ENCODE measurements at places on chromosomes 16 and 17.

- no peak for DNase-seq
Measured at GRCh38 chr17:50033316-50033715, 22.6 kb upstream of the ITGA3 start.

GRCh38 chr16:83054283-83054682 is 427.5 kb downstream of the CDH13 start:
- DNase-seq: no peak

- no peak for DNase-seq
Measured at GRCh38 chr17:72338304-72338703, 217.5 kb downstream of the SOX9 start.

GRCh38 chr16:50247123-50247905 is 19.0 kb upstream of the ADCY7 start:
- no peak for DNase-seq

DNA sequence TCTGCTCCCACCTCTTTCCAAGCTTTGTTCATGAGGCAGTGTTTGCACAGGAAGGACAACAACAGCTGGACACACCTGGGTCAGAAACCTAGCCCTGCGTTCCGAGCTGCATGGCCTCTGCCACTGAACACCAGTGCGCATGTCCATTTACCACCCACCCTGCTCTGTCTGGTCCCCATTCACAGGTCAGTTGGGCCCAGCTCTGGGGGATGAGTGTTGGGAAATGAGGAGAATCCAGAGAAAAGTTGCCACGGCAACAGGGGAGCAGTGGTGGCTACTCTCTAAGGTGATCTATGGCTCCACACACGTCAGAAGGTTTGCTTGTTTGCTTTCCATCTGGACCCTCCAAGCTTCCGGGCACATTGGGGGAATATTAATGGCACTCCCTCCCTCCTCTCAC is 70.4 kb upstream of the ASIC2 start:
- no peak for DNase-seq

DNA sequence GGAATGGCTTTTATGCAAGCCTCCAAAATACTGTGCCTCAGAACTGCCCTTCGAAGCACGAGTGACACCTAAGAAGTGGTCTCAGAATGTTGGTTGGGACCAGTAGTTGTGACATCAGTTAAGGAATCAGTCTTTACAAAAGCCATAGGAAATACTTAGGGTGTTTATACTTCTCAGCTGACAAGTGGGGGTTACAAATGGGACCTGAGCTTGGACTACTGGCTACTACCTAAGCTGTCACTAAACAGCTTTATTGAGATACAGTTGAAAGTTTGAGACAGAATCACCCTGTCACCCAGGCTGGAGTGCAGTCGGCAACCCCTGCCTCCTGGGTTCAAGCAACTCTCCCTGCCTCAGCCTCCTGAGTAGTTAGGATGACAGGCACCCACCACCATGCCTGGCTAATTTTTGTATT is 5.0 kb downstream of the RPL19 start:
- no peak for DNase-seq

DNA sequence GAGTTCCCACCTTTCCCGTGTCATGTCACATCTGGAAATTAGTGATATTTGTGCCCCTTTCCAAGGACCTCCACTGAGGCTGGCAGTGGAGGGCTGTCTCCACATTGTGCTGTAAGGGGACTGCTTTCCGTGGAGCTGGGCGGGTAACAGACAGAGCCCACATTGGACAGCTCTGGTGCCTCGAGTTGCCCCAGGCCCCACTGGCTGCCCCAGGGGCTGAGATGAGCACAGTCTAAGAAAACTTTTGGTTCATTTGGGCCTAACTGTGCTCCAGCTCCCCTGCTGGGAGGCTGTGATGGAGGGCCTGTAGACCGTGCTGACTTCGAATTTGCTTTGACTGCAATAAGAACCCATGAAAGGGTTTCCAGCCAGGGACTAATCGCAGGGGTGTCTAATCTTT is 38.0 kb downstream of the ARSG start:
- no peak for DNase-seq

GRCh38 chr17:60594734-60595133 is 5.3 kb upstream of the PPM1D start:
- DNase-seq: no peak

DNA sequence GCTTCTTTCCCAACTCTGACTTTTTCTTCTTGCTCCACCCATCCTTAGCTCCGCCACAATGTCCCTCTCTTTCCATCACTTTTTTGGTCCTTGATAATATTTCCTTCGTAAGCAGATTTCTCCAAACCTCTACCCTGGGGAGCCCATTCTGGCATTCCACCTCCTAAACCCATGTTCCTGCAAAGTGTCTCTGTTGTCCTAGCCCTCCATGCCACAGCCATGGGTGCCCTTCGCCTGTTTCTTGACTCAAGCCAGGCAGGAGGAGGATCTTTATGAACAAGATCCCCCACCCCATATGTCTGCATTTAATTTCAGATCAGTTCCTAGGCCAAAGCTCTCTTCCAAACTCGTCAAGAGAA is 42.4 kb downstream of the GAS7 start:
- no peak for DNase-seq

DNA sequence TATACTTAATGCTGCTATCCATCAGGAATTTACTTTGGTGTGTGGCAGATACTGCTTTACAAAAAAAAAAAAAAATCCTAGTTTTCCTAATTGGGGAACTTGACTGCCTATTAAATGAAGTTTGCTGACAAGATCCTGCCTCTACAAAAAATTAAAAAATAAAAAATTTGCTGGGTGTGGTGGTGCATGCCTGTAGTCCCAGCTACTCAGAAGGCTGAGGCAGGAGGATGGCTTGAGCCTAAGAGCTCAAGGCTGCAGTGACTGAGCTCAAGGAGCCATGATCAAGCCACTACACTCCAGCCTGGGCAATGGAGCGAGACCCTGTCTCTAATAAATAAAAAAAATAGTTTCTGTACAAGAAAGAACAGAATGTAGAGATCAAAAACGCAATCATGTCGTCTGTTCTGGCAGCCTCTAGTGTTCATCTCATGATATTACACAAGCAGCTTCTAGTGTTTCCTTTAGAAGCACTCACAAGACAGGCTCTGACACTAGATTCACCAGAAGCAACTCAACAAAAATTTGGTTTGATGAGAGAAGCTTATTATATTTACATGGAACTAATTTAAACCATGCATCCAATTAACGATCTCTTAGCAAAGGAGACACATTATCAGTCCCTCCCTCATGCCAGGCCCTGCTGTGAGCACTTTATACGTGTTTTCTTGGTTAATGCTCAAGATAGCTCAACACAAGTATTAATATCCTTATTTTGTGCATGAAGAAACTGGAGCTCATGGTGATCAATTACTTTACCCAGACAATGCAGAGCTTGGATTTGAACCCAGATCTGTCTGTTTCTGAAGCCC is 6.8 kb upstream of the KRTAP17-1 start:
- no peak for DNase-seq

- DNase-seq: no peak
Measured at GRCh38 chr16:74249254-74249653, 47.4 kb upstream of the PSMD7 start.

DNA sequence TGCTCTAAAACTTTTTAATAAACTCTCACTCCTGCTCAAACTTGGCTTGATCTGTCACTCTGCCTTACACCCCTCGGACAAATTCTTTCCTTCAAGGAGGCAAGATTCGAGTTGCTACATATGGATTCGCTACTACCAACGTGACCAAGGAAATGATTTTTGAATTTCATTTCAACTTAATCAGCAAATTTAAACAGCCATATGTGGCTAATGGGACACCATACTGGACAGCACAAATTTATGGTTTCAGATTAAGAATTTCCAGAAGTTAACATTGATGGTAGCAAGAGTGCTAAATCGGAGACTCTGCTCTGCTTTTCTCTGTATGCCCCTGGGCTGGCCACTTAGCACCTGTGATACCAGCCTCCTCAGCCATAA is 318.2 kb upstream of the PSMD7 start:
- no peak for DNase-seq

GRCh38 chr17:38343608-38344419 is at the start of gene GPR179:
GPR179 (minus strand) TSS chr17:38343956; CDS start chr17:38343789, 167 bp downstream.
- DNase-seq: no peak

GRCh38 chr16:83648347-83648746 is 159.4 kb upstream of the HSBP1 start:
- DNase-seq: no peak

DNA sequence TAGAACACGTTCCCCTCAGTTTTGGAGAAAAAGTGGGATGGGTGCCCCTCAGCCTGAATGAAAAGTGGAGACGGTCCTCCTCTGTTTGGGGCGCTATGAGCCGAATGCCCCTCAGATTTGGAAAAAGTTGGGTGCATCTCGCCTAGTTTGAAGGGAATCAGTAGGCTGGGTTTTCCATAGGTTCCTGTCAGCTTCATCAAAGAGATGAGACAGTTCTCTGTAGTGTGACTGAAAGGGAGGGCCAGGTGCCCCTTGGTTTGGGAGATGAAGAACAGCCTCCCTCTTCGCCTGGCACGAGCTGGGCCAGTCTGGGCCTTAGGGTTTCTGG is 742 bp upstream of the SLC9A5 start:
- DNase-seq: no peak

- DNase-seq: no peak
Measured at GRCh38 chr16:9259914-9260608, 168.6 kb downstream of the HAPSTR1 start.

DNA sequence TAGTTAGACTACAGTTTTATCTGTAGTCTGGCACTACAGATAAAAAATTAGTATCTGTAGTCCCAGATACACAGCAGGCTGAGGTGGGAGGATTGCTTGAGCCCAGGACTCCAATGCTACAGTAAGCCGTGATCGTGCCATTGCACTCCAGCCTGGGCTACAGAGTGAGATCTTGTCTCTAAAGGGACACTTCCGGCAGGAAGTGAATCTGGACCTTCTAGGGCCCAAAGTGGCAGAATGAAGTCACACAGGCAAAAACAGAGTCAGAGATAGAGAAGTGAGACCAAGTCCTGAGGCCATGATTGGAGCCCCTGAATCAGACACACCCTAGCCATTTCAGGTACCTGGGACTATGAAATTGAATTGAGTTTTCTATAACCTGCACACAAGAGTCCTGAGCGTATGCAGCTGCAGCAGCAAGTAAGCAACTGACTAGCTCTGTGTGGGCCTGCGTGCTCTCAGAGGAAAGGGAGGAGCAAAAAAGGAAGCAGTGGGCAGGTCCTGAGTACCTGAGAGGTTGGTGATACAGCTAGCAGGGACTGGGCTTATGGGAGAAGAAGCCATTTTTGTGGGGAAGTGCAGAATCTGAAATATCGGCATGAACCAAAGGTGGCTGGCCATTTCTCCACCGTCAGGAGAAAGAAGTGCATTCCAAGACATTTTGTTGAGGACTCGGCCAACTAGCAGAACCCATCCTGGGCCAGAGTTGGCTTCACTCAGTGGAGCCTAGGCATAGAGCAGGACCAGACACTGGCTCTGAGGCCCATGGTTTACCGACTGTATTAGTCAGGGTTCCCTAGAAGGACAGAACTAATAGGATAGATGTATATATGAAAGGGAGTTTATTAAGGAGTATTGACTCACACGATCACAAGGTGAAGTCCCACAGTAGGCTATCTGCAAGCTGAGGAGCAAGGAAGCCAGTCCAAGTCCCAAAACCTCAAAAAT is 27.2 kb upstream of the BRD7 start:
- no peak for DNase-seq

DNA sequence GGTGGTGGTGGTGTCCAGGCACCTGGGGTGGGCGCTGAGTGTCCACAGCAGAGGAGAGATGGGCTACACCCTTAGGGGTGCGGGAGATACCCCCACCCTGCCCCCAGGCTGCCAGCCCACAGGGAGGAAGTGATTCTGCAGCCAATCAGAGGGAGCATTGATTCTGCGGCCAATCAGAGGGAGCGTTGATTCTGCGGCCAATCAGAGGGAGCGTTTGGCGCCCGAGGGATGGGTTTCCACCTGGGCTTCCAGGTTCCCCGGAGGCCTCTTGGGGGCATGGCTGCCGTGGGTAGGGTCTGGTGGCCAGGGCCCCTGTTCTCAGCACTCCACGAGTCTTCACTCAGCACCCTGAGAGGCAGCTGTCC is 28.2 kb upstream of the ACSF3 start:
- DNase-seq: no peak

- no peak for DNase-seq
Measured at GRCh38 chr16:53611179-53611696, 92.4 kb downstream of the RPGRIP1L start.

GRCh38 chr16:78668393-78668792 is 568.9 kb downstream of the WWOX start:
- no peak for DNase-seq

- DNase-seq: no peak
Measured at GRCh38 chr16:51407921-51408320, 256.9 kb upstream of the SALL1 start.

DNA sequence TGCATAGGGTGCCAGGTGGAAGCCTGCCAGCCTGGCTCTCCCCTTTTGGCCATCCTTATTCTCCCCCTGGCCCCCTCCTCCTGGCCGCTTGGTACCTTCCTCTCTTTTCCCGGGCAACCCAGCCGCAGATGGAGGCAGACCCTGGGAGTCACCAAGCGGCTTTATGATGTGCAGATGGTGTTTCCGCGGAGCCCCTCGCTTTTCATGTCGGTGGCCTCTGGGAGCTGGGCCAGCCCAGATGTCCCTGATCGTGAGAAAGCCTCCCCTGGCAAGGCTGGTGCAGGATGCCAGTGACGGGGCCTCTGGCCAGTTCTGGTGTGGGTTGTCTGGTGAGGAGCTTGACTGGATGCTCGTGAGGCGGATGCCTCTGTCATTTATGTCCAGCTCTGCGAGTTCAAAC is 18.0 kb upstream of the BRD7 start:
- DNase-seq: peak; percentile 68

GRCh38 chr17:49522357-49522890 is 27.3 kb downstream of the NGFR start:
- peak; percentile 66 for DNase-seq

- no peak for DNase-seq
Measured at GRCh38 chr17:49915670-49916069, 53.3 kb upstream of the DLX4 start.

DNA sequence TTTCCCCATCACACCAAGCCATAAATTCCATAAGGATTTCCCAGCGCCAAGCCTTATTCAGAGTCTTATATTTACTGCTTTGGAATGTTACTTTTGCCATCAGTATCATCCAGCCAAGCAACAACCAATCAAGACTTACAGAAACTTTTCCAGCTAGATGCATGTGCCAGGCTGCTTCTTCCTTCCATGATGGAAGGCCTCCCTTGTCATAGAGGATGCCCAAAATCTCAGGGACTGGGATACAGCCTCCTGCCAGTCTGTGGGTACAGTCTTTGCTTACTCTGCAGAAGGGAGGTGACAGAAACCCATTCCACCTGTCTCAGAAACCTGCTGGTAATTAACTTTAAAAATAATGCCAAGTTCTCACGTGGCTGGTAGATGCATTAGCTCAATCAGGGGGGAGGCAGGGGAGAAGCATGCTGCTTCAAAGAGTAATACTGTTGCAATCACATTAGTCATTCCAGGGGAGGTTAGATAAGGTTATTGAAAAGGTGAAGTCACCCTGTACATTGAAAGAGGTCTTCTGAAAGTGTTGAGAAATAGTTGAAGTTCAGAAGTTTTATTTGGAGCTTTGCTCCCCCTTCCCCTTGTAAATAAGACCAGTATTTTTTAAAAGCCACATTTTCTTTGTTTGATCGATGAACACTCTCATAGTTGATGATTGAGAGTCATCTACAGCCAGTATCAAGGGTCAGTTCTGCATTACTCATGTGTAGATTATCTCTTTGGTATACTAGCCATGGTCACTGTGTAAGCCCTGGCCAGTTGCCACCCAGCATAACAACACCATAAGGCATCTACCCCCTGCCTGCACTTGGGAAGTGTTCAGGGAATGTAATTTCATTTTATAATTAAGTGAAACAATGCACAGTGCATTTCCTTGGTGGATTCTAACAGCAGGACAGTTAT is 22.2 kb downstream of the HLF start:
- DNase-seq: no peak

- peak; percentile 88 for DNase-seq
Measured at GRCh38 chr17:43020789-43021740, 1.1 kb downstream of the VAT1 start.

Data from coronary artery (tissue), 2 donors.